Liver (tissue), 10 donors: ENCODE measurements at places on chromosomes 13 and 19.

GRCh38 chr13:35720290-35720689 is 243.8 kb upstream of the MAB21L1 start:
- DNase-seq: no peak

DNA sequence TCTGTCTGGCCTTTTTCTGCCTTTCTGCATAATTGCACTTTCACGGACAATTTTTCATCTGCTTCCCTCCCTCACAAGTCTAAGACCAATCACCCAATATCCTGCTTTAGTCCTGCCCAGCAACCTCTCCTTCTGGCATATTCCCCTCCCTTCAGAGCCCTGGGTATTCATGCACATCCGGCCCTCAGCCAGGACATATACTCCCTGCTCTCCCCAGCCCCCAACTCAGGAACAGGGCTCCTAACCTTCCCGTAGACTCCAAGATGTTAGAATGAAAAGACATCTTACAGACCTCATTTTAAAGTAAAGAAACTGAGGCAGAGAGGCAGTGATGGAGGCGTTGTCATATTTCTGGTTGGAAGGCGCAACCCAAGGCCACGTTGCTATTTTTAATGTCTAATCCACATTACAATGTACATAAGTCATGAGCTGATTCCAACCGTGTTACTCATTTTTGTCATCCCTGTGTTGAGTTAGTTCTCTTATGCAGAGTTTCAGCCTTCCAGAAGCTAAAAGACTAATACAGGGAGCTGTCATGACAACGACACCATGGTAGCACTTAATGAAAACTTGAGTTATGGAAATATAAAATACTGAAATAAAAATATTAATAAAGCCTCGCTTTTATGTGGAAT is 209.2 kb downstream of the TSHZ3 start:
- DNase-seq: no peak

- DNase-seq: peak; percentile 36
Observed at GRCh38 chr19:48539503-48540096, 12.4 kb upstream of the SULT2B1 start.

- DNase-seq: no peak
Observed at GRCh38 chr13:92682832-92683517, 543.6 kb upstream of the GPC6 start.

DNA sequence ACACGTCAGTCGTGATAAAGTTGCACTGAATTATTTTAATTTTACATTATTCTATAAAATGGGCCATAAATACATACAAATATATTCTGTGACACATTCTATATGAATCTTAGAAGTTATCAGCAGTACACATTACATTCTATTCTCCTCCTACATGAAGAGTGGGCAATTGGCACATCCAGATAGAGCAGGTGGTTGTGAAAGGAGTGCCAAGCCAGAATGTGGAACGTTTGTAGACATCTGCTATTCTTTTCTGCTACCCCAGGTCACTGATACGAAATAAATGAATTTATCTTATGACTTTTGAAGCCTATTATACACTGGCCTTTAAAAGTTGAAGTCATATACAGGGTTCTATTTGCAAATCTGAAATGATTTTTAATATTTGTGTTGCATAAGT is 373.2 kb downstream of the PCDH17 start:
- DNase-seq: no peak

DNA sequence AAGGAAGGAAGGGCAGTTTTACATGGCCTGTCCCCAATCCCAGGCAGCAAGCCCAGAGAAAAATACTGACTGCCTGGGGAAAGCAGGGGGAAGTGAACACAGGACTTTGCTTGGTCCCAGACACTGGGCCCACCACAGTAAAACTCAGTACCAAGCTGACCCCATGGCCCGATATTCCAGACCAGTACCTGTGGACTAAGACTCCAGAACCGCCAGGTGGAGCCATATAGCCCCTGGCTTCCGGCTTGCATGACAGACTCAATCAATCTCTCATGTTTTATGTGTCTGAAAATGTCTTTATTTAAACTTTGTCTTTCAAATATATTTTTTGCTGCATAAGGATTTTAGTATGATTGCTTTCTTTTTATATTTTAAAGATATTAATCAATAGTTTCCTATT is 767.9 kb upstream of the SLITRK6 start:
- no peak for DNase-seq

- DNase-seq: no peak
Observed at GRCh38 chr13:43804461-43805070, 17.8 kb upstream of the ENOX1 start.

- DNase-seq: no peak
Observed at GRCh38 chr13:32737111-32737571, 150.9 kb downstream of the PDS5B start.

- no peak for DNase-seq
Observed at GRCh38 chr19:42965176-42965575, 28.2 kb upstream of the PSG7 start.

- DNase-seq: no peak
Observed at GRCh38 chr13:57716295-57716694, 84.8 kb downstream of the PCDH17 start.

- peak; percentile 40 for DNase-seq
Observed at GRCh38 chr13:49220036-49220855, at the start of gene MLNR. Gene MLNR, plus strand, starts transcription at chr13:49220338. Its CDS starts 0 bp downstream, at chr13:49220338.

DNA sequence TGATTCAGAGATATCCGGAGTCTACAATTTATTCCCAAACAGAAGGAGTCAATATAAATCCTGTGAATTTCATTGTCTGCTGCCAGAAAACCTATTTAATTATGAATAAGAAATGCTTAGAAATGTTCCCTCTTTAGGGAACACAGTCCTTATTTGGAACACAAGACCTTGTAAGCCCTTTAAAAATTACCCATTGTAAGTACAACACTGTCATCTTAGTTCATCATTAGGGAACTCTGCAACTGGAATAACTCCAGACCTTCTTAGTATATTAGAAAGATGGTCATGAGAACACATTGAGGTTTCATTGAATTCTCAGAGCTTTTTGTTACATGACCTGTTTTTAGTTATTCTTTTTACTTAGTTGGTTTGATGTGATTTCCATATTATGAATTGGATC is 548.5 kb upstream of the KLF12 start:
- no peak for DNase-seq

- DNase-seq: peak; percentile 9
Observed at GRCh38 chr19:27765912-27766725, 1446.8 kb downstream of the UQCRFS1 start.

DNA sequence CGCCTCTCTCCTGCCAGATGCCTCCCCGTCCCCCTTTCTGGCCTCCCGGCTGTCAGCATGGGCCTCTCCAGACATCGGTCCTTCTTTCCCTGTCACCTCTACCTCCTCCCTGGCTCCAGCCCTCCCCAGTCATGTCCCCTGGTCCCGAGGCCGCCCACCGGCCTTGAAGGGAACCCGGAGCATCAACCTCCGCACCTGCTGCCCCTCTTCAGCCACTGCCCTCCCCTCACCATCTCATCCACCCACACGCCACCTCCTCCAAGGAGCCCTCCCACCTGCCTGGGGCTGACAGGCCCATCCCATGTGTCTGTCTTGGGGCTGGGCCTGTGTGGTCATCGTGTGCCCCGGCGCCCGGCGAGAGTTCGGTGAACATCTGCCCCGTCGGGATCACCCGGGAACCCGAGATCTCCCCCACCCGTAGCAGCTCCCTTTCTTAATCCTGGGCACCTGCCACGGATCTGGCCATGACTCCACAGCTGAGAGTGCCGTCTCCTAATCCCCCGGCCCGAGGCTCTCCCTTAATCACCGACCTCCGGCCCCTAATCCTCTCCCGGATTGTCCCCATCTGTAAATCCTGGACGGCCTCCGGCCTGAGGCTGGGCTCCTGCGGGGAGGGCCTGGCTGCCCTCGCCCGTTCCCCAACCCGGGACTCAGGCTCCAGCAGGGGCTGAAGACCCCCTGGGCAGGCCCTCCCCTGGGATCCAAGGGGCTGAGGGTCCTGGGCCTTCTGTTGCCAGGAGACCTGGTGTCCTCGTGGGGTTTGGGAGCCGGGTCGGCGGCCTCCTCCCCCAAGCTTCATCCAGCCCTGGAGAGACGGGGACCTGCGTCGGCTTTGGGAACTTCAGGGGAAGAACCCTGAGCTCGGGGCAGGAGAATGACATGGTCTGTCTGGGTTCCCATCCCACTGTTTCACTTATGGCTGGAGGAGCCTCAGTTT is 5.9 kb downstream of the HCN2 start:
- DNase-seq: no peak

GRCh38 chr19:6691342-6691741 is 21.4 kb upstream of the TNFSF14 start:
- DNase-seq: no peak

GRCh38 chr13:77580748-77581147 is 45.2 kb downstream of the SCEL start:
- no peak for DNase-seq

GRCh38 chr13:51105046-51105445 is 6.0 kb downstream of the C13orf42 start:
- DNase-seq: no peak

DNA sequence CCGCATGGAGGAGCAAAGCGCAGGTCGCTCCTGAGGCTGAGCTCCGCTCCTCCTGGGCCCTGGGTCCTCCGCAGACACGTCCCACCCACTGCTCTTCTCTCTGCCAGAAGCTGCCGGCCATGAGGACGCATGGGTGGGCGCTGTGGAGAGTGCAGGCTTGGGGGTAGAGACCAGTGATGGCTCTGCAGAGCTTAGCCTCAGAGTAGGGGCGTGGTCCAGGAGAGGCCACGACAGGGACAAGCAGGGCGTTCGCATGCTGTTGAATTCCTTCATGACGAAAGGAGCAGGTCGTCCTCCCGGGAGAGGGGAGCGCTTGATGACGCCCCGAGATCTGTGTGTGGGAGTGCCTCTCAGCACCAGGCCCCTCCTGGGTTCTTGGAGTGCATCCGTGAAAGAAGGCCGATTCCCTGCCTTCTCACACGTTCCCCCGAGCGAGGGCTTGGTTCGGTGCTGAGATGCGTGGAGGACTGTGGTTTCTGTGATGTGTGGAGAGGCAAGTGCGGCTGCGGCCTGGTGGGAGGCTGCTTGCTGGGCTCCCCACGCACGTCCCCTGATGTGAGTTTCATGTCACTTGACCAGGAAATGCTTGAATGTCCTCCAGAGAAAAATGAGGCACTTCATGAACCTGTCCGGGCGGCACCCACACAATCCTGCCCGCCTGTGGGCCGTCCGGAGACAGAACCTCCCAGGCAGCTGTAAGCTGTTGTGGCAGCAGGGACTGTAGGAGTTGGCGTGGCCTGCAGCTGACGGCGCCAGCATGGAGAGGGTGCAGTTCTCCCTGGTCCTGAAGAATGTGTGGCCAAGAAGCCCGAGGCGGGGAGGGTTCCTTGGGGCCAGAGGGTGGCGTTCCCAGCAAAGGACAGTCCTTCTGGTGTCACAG is 4.5 kb downstream of the SF3A2 start:
- no peak for DNase-seq

DNA sequence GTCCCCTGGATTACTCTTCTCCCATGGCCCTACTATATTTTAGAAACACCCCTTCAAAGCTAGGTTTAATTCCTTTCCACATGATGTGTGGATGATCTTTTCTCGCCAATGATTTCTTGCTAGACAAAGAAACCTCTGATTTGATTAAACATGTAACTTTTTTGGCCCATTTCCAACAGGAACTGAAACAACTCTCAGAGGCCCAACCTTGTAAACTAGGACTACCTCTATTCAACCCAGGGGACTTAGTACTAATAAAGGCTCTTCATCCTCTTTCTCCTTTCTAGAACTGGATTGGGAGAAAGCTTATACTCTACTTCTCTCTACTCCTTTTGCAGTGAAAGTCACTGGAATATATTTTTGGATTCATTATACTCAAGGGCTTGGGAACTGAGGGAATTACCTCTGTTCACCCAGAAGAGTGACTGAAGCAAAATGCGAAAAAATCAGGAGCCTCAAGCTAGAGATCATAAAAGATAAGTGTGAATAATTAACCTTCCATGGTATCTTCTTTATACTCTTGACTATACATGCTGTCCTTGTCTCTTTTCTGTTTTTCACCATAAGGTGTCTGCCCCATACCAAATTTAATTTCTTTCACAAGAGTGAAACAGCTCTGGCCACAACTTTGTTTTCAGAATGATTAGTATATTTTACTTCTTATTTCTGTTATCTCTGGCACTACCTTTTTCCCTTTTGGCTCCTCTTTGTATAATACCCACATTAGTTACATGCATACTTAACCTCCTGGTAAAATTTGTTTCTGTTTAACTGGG is 977.6 kb downstream of the SLITRK5 start:
- DNase-seq: no peak

GRCh38 chr19:1261798-1262622 is 7.1 kb upstream of the CIRBP start:
- DNase-seq: peak; percentile 75

- DNase-seq: no peak
Observed at GRCh38 chr13:44355621-44356020, 18.0 kb upstream of the SERP2 start.

- DNase-seq: no peak
Observed at GRCh38 chr13:24195626-24196025, 35.1 kb downstream of the SPATA13 start.

DNA sequence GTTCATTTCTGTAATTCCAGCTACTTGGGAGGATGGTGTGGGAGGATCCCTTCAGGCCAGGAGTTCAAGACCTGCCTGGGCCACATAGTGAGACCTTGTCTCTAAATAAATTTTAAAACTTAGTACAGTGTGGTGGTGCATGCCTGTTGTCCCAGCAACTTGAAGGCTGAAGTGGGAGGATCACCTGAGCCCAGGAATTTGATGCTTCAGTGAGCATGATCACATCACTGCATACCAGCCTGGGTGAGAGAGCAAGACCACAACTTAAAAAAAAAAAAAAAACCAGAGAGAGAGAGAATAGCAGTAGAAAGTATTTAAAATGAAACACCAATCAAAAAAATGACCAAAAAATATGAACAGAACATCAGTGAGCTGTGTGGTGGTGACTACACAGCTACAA is 7.1 kb upstream of the ZNF823 start:
- no peak for DNase-seq

- no peak for DNase-seq
Observed at GRCh38 chr13:30151388-30151787, 156.0 kb downstream of the KATNAL1 start.

DNA sequence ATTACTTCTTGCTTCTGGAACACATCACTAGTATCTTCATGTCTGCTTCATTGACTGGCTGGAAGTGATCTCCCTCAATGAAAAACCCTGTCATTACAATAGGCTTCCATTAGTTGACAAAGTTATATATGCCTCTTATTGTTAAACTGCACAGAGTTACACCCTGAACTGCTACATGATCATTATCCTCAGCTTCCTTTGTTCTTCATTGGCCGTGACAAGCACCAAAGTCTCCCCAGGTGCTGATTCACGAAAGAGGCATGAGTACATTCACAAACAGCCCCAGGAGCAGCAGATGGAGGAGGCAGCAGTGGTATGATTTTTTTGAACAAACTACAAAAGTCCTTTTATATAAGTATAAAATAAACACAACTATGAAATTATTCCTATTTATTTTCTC is 51.4 kb downstream of the VWA8 start:
- DNase-seq: no peak

GRCh38 chr13:32660227-32660626 is 74.0 kb downstream of the PDS5B start:
- peak; percentile 49 for DNase-seq

GRCh38 chr13:98875146-98875729 is 102.6 kb downstream of the DOCK9 start:
- DNase-seq: no peak
